ENCODE measurements at places on chromosomes 16 and 17. TPM values are rescaled to one million over a fixed set of nuclear protein-coding genes. Genes with fewer than 3 reads are reported as not detected.

Gene USH1G
- total RNA-seq, result not detected

Gene USP31
- 10.0 TPM for total RNA-seq

Gene CTNS
- total RNA-seq, result 46.7 TPM

Gene LPO
- total RNA-seq, result not detected

Gene PRR35
- total RNA-seq, result not detected

Gene SULT1A3
- total RNA-seq, result 15.6 TPM

Gene SSTR5
- total RNA-seq, result not detected

DNA sequence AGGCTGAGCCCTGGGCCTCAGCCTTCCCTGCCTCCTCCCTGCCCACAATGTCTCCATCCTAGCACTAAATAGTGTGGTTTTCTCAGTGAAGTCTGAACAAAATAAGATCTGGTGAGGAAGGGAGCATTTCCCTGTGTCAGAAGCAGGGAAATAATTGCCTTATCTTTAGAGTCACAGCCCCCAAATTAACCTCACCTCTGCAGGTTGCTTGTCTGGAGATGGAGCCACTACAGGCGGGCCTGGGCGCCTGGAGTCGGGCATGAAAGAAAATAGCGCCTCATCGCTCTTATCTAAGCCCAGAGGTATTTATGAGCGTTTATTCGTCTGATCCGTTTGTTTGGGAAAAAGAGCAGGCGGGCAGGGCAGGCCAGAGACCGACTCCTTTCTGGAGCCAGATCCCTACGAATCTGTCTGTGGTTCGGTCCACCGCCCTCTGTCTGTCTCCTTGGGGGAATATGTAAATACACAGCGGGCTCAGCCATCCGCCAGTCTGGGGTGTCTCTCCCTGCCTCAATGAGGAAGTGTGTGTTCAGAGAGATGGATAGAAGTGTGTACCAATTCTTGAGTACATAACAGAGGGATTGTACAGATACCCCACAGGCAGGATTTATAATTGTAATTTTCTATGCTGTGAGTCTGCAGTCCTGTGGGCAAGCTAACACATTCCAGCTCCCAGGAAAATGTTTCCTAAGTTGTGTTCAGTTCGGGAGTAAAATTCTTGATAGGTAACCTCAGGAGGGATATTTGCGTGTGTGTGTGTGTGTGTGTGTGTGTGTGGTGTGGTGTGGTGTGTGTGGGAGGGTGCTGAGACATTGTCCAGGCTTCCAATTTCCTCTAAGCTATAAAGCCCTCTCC, 4.3 kb downstream of the HOXB6 start:
- no peak for DNase-seq
- peaks cover 44% of the 10 kb centered on the region for H3K4me1 ChIP-seq
- no peak overlapping the region for H3K4me3 ChIP-seq
- no peak overlapping the region for H3K27ac ChIP-seq
- H3K27me3 ChIP-seq, result peaks cover 93% of the 10 kb centered on the region

- peaks cover 45% of the 10 kb centered on the region for H3K36me3 ChIP-seq
- DNase-seq, result no peak
- no peak overlapping the region for H3K4me3 ChIP-seq
Measured at GRCh38 chr17:29107933-29108822, 65.2 kb downstream of the PIPOX start.

DNA sequence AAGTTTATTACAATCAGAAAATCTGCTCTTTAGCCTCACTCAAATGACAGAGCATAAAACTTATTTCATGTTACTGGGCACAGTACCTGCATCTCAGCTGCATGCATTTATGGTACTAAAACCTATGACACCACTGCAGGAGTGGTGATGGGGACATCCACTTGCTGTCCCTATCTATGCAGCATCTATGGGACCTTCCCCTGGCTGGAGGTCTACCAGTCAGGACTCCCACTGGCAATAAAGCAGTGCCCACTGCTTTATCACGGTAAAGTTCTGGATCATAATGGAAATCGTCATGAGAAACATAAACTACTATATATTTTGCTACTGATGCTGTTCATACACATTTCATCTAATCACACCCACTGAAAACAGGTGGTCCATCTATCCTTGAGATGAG, 26.2 kb downstream of the NSMCE1 start:
- peak overlapping the region; percentile 82 for H3K27ac ChIP-seq
- H3K36me3 ChIP-seq, result peaks cover 30% of the 10 kb centered on the region
- H3K4me1 ChIP-seq, result peaks cover 83% of the 10 kb centered on the region
- H3K4me3 ChIP-seq, result peak overlapping the region; percentile 61
- DNase-seq, result no peak
- H3K27me3 ChIP-seq, result no peaks in the 10 kb centered on the region

GRCh38 chr17:31321481-31321880, at the start of gene EVI2A:
Gene EVI2A, minus strand, starts transcription at chr17:31321622. Its CDS starts 2,609 bp downstream, at chr17:31319013.
- H3K36me3 ChIP-seq, result peaks cover 29% of the 10 kb centered on the region
- DNase-seq, result peak; percentile 94
- H3K27me3 ChIP-seq, result no peaks in the 10 kb centered on the region
- H3K4me1 ChIP-seq, result peaks cover 26% of the 10 kb centered on the region

DNA sequence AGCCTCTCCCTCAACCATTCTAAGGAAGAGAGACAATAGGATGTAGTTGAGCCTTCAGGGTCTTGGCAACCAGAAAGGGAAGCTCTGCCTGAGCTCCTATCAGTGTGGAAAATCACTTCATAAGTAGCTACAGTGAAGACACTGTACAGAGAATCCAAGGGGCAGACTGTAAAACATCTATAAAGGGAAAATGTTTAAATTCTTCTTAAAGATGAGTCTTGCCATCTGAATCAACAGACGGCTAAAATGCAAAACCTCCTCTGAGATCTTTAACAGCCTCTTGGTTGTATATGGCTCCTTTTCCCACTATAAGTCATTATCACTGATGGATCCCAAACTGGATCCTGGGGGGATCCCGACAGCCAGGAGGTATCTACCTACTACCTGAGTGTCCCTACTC, 239.2 kb upstream of the SOX9 start:
- H3K4me3 ChIP-seq, result no peak overlapping the region
- no peaks in the 10 kb centered on the region for H3K4me1 ChIP-seq
- no peaks in the 10 kb centered on the region for H3K36me3 ChIP-seq
- DNase-seq, result no peak
- H3K27me3 ChIP-seq, result no peaks in the 10 kb centered on the region

GRCh38 chr17:2931876-2932275, 131.5 kb downstream of the OR1D5 start:
- no peak overlapping the region for H3K27ac ChIP-seq
- H3K27me3 ChIP-seq, result no peaks in the 10 kb centered on the region
- H3K4me1 ChIP-seq, result peaks cover 2% of the 10 kb centered on the region
- no peaks in the 10 kb centered on the region for H3K36me3 ChIP-seq
- no peak overlapping the region for H3K4me3 ChIP-seq

DNA sequence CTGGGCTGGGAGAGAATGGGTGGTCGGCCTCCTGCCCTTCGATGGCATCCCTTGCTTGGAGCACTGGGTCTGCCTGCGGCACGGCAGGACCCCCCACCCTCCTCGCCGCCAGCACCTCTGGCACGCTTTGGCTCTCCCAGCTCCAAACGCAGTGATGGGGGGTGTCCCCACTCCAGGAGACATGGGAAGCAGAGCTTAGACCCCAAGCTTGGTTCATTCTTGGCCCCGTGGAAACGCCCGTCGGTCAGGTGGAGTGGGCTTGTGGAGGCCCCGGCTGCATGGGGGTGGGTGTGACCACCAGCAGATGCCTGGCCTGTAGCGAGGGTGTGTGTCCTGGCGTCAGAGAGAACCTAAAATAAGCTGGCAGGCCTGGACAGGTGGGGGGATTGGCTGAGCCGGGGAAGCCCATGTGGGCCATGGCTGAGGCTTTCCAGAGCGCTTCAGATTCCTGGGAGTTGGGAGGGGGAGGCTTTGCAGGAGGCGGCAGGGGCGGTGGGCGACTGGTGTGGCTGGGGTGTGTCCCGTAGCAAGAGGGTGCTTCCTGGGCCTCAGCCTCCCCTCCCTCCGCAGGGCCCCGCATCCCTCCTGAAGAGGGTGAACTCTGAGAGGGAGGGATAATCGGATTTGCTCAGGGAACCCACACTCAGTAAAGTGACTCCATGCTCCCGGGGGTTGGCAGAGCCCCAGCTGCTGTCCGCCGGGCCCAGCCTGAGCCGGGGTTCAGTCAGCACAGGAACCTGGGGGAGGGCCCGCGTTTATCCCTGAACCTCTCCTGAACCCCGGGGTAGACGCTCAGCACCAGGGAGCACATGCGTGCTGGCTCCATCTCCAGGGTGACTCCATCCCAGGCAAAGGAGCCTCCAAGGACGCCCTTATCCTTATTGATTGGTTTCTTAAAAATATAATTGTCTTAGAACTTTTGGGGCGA, 3.4 kb downstream of the CACNA1H start:
- no peaks in the 10 kb centered on the region for H3K36me3 ChIP-seq
- peaks cover 14% of the 10 kb centered on the region for H3K27me3 ChIP-seq
- no peak overlapping the region for H3K4me3 ChIP-seq
- H3K27ac ChIP-seq, result no peak overlapping the region

DNA sequence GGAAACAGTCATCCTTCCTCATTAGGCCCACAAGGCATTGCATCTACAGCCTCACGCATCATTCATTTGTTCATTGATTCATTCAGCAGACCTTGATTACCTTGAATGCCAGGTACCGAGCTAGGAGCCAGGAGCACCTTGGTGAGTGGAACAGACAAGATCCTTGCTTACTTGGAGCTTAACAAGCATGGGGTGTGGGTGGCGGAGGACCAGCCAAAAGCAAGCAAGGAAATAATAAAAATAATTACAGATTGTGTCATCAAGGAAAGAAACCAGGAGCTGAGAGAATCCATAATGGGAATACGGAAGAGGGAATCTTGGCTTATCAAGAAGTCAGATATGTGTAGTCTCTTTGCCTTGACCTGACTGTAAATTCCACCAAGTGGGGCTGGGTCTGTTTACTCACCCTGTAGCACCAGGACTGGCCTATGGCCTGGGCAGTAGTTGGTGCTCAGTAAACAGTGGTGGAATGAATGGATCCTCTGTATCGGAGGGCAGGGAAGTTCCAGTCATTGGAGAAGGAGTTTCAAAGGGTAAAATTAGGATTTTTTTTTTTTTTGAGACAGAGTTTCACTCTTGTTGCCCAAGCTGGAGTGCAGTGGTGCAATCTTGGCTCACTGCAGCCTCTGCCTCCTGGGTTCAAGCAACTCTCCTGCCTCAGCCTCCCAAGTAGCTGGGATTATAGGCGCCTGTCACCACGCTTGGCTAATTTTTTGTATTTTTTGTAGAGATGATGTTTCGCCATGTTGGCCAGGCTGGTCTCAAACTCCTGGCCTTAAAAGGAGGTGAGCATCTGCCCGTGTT, 157.7 kb downstream of the MSI2 start:
- H3K4me3 ChIP-seq, result no peak overlapping the region
- no peaks in the 10 kb centered on the region for H3K27me3 ChIP-seq
- H3K4me1 ChIP-seq, result peaks cover 21% of the 10 kb centered on the region
- DNase-seq, result no peak
- peaks cover 14% of the 10 kb centered on the region for H3K36me3 ChIP-seq

- H3K27me3 ChIP-seq, result peaks cover 6% of the 10 kb centered on the region
- DNase-seq, result no peak
- no peak overlapping the region for H3K27ac ChIP-seq
- no peaks in the 10 kb centered on the region for H3K36me3 ChIP-seq
- no peaks in the 10 kb centered on the region for H3K4me1 ChIP-seq
- H3K4me3 ChIP-seq, result no peak overlapping the region
Measured at GRCh38 chr17:31413081-31413799, 21.8 kb downstream of the RAB11FIP4 start.

- H3K4me1 ChIP-seq, result no peaks in the 10 kb centered on the region
- DNase-seq, result no peak
- H3K36me3 ChIP-seq, result no peaks in the 10 kb centered on the region
- no peak overlapping the region for H3K27ac ChIP-seq
- no peak overlapping the region for H3K4me3 ChIP-seq
Measured at GRCh38 chr16:77680496-77680895, 41.8 kb upstream of the NUDT7 start.

DNA sequence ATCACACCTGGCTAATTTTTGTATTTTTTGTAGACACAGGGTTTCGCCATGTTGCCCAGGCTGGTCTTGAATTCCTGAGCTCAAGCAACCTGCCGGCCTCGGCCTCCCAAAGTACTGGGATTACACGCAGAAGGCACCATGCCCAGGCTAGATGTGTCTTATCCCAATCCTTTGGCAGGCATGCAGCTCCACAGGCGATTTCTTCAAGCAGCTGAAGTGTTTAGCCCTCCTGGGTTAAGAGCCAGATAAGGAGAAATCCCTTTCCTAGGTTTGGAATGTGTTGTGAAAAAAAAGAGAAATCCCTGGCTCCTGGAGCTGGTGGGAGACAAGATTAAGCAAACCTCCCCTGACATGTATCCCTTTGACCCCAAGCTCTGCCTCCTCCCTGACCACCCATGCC, 2.1 kb upstream of the NHERF1 start:
- H3K4me1 ChIP-seq, result peaks cover 61% of the 10 kb centered on the region
- H3K27ac ChIP-seq, result peak overlapping the region; percentile 76
- no peak for DNase-seq
- H3K4me3 ChIP-seq, result peak overlapping the region; percentile 77

- H3K36me3 ChIP-seq, result peaks cover 3% of the 10 kb centered on the region
- H3K4me1 ChIP-seq, result peaks cover 3% of the 10 kb centered on the region
- no peaks in the 10 kb centered on the region for H3K27me3 ChIP-seq
Measured at GRCh38 chr17:67606896-67607604, 110.7 kb upstream of the NOL11 start.

- no peak overlapping the region for H3K4me3 ChIP-seq
- DNase-seq, result no peak
Measured at GRCh38 chr17:81480140-81481072, 32.2 kb downstream of the ACTG1 start.

DNA sequence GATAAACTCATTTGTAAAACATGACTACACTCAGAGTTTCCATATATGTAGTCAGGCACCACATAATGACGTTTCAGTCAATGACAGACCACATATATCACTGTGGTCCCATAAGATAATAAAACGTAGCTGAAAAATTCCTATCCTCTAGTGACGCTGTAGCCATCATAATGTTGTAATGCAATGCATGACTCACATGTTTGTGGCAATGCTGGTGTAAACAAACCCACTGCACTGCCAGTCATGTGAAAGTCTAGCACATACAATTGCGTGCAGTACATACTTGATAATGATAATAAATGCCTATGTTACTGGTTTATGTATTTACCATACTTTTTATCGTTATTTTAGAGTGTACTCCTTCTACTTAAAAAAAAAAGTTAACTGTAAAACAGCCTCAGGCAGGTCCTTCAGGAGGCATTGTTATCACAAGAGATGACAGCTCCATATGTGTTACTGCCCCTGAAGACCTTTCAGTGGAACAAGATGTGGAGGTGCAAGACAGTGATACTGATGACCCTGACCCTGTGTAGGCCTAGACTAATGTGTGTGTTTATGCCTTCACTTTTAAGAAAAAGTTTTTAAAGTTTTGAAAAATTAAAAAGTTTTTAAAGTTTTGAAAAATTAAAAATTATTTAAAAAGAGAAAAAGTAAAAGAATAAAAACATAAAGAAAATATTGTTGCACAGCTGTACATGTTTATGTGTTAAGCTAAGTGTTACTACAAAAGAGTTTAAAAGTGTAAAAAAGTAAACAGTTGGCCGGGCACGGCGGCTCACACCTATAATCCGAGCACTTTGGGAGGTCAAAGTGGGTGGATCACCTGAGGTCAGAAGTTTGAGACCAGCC, 9.0 kb downstream of the STAT5B start:
- no peaks in the 10 kb centered on the region for H3K27me3 ChIP-seq
- peak overlapping the region; percentile 76 for H3K4me3 ChIP-seq
- peak overlapping the region; percentile 98 for H3K27ac ChIP-seq
- peaks cover 52% of the 10 kb centered on the region for H3K4me1 ChIP-seq
- H3K36me3 ChIP-seq, result peaks cover 44% of the 10 kb centered on the region
